NCI-H82 (cell line): ENCODE measurements at places on chromosomes 6 and 20.
A peak's percentile ranks its signal among the peaks of the same experiment; 100 is the strongest.

GRCh38 chr6:38593998-38594665, 45.6 kb downstream of the BTBD9 start:
- no peak for DNase-seq

DNA sequence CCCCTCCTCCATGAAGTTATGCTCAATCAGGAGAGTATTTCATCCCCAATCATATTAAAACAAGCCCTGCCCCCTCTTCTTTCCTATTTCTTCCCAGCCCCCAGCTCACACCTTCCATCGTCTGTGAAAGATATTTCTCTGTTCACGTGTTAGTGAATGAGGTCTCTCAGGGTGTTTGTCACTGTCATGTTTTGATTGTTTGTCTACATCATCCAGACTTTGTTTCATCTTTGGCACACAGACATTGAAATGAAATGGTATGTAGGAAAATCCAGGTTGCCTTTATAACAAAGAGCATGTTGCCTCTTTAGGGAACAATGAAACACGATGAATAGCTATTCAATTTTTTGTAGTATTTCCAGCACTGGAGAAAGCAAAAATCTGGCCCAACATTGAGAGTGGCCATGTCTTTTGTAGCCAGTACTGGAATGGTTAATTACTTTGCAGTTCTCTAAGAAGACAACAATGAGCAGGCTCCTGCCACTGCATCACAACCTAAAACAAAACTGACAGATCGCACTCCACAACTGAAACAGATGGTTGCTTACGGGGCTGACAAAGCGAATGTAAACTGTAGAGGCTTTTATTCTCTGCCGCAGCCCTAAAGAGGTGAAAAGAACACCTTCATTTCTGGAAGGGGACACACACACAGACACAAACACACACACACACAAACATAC, 543.6 kb upstream of the CITED2 start:
- DNase-seq, result no peak

DNA sequence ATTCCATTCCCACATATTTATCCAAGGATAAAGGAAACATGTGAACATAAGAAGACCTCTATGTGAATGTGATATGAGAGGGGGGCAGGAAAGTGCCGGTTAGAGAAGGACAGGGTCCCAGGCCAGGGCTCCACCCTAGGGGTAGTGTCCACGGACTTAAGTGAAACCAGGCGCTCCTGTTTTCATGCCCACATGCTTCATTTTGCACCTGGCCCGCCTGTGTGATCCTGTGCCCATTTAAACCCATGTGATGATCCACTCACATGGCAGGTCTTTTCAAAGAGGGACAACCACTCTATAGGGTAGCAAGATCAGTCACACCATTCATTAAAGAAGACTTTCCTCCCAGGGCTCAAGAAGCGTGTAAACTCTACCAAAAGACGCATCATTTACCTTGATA, 865.3 kb upstream of the GJE1 start:
- DNase-seq, result no peak

DNA sequence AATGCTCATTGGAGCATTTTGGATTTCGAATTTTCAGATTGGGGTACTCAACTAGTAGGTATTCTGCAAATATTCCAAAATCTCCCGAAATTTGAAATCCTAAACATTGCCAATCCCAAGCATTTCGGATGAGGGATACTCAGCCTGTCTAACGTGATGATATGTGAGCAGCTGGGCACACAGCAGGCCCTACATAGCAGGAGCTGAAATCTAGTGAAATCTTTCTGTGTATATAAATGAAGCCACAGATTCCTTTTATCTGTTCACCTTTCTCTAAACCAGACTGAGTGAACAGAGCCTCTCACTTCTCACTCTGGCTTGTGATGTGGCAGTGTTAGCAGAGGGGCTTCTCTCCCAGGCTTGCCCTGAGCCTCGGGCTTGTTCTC, 17.8 kb downstream of the STX16 start:
- no peak for DNase-seq

- no peak for DNase-seq
These were observed 146.8 kb downstream of the CDC5L start for GRCh38 chr6:44534291-44534690.

GRCh38 chr6:12200015-12200564, 90.1 kb upstream of the EDN1 start:
- DNase-seq, result no peak

DNA sequence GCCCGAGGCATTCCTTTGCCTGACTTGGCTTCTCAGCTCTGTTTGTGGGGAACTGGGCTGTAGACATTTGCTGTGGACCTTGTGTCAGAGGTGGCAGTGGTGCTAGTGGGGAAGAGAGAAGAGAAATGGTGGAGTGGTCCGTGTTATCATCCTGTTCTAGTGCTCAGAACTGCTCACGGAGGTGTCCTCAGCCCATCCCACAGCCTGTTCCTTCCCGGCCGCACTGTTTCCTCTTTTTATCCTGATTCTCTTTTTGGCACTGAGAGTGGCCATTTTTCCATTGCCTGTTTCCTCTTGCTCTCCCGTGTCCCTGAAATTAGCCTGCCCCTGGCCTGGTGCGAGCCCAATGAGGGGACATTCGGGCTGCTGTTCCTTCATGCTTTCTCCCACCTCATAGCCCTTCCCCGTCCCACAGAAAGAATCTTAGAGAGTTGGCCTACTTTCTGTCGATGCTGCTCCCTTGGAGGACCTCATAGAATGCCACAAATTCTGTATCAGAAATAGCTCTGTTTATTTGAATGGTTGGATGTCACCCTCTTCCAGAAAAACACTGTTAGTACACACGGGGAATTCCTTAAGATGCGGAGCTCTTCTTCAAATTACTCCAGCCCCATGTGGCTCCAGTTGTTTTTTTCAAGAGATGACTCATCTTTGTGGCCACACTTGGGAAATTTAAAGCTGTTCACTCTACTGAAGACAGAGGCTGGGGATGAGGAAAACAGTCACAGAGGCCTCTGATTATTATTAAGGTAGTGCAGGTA, 26.1 kb downstream of the FARS2 start:
- no peak for DNase-seq

- peak; percentile 96 for DNase-seq
These were observed 11.9 kb downstream of the CD40 start for GRCh38 chr20:46129955-46130481.

DNA sequence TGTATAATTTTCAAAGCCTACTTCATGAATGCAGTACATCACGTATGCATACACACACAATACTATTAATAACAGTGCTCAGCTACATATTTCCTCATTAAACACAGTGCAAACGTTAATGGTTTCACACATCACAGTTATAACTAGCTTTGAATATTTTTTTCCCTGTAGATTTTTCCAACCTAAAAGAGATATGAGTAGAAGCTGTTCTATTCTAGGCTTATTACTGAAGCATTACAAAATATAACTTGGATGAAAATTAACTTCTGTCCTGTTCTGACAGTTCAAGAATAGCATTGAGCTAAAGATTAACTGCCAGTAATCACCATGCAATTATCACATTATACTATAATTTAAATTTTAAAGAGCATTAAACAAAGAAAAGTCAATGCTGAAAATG, 6.2 kb downstream of the LMBRD1 start:
- no peak for DNase-seq

DNA sequence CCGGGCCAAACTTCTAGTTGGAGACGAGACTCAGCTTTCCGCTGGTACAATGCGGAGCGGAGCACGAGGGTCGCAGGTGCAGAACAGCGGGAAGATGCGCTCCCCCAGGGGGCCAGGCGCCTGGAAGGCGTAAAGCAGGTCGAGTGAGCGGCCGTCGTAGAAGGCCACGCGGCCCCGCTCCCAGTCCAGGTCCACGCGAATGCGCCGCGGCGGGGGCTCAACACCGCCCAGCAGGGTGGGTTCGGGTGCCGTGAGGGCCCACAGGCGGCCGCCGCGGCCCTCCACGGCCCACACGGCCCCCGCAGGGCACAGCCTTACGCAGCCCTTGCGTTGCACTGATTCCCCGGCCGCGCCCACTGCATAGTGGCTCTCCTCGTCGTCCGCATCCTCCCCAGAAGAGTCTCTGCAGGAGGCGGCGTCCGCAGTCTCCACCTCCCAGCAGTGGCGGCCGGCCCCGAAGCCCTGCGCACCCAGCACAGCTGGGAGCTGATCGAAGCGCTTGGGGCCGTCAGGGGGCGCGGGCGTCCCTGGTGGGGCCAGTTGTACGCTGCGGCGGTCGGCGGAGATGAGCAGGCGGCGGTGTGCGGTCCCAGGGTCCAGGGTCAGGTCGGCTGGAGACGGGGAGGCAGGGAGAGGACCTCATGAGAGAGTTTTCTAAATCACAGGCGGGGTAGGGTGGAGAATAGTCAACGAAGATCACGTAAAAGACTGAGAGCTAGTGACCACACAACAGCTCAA, 4.3 kb downstream of the PPP1R11 start:
- no peak for DNase-seq

DNA sequence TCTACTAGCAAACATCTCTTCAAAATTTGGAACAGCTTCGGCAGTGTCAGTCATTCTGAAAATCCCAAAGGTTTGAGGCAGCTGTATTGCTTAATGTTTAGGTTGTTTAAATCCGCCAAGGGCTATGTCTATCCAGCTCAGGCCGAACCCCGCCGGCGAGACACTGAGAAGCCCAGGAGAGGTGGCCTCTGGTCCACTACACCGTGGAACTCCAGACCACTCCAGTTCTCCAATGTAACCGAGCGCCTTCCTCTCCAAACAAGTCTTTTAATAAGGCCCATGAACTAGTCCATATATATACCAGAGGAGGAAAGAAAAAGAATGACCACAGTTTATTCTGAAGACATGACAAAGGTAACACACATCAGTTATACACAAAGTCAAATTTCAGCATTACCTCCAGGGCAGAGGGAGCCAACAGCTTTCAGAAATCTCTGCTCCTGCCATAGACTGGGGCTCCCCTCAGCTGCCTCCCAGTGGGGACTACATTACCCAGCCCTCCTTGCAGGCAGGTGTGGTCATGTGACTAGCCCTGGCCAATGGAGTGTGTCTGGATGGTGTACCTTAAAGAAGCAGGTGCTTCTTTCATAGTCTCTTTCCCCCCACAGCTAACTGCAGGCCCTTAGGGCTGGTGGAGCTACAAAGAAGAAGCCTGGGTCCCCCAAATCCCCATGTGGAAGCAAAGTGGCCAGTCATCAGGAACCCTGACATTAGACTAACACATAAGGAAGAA, at the start of gene RAMACL:
RAMACL (minus strand) TSS at position 255 of the 733 bp plus-strand sequence; CDS start at position 54, 201 bp downstream.
- peak; percentile 61 for DNase-seq

- no peak for DNase-seq
These were observed 76.8 kb upstream of the PIM1 start for GRCh38 chr6:37092923-37093727.

- DNase-seq, result no peak
These were observed 180.3 kb upstream of the ZNF217 start for GRCh38 chr20:53773792-53774401.

DNA sequence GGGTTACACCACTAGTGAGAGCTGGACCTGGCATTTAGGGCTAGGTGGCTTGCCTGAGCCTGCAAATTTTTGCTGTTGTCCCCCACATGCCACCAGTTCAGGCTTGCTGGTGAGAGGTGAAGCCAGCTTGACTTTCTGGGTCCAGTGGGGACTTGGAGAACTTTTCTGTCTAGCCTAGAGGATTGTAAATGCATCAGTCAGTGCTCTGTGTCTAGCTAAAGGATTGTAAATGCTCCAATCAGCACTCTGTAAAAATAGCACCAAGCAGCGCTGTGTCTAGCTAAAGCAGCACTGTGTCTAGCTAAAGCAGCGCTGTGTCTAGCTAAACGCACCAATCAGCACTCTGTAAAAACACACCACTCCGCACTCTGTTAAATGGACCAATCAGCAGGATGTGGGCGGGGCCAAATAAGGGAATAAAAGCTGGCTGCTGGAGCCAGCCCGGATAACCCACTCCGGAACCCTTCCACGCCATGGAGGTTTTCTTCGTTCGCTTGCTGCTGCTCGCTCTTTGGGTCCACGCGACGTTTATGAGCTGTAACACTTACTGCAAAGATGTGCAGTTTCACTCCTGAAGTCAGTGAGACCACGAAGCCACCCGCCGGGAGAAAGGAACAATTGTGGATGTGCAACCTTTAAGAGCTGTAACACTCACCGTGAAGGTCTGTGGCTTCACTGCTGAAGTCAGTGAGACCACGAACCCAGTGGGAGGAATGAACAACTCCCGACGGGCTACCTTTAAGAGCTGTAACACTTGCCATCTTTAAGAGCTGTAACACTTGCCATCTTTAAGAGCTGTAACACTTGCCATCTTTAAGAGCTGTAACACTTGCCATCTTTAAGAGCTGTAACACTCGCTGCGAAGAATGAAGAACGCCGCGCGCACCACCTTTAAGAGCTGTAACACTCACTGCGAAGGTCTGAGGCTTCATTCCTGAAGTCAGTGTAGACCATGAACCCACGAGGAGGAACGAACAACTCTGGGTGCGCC, 27.3 kb downstream of the GMPR start:
- DNase-seq, result no peak

- DNase-seq, result no peak
These were observed 6.9 kb upstream of the SIRPB1 start for GRCh38 chr20:1626528-1627199.

GRCh38 chr20:46681032-46681854, 8.0 kb downstream of the TP53RK start:
- peak; percentile 83 for DNase-seq

- DNase-seq, result no peak
These were observed 837.6 kb downstream of the MAFB start for GRCh38 chr20:39851459-39851858.

DNA sequence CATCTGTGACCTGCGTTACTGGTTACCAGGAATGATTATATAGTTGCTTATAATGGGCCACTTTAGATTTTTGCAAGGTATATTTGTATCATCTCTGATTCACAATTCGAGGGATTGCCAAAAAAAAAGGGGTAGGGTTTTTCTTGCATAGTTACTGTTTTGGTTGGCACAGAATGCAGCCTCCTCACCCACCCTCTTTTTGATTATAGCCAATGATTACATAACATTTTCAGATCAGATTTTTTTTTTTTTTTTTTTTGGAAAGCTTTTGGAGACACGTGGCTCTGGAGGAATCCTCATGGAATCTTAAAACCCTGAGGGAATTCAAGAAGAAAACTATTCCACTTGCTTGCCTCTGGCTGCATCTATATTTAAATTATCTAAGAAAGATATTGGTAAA, 53.7 kb downstream of the UST start:
- DNase-seq, result no peak

GRCh38 chr20:57003012-57003411, 263.4 kb downstream of the BMP7 start:
- no peak for DNase-seq

DNA sequence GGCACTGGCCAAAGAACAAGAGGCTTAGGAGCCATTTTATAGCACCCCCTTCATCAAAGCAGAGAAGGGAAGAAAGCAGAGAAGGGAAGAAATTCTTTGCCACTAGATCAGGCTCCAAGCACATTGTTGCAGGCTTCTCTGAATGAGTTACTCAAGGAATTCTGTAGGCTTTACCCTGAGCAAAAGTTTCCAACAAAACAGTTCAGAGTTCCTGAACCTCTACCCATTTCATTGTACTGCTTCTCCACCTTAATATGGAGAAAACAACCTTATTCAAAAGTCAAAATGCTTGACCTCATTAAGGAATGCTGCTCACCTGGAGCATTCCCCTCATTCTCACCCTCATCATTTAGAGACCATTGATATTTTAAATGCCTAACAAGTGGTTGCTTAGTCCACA, 115.5 kb upstream of the LOC128125822 start:
- DNase-seq, result no peak

GRCh38 chr6:113122060-113122459, 735.1 kb upstream of the MARCKS start:
- peak; percentile 30 for DNase-seq
